Calu3 (cell line): ENCODE measurements at places on chromosomes 16 and 17. TPM values are rescaled to one million over a fixed set of nuclear protein-coding genes. Genes with fewer than 3 reads are reported as not detected.

The ZG16B gene
- 10.3 and 15.5 TPM in 2 replicates for total RNA-seq

The SPIRE2 gene
- total RNA-seq = 46.3 and 53.1 TPM in 2 replicates

The TPSD1 gene
- not detected in 2 replicates for total RNA-seq

GRCh38 chr16:60727851-60728250 lies 1308.4 kb downstream of the CDH8 start:
- DNase-seq = no peak

DNA sequence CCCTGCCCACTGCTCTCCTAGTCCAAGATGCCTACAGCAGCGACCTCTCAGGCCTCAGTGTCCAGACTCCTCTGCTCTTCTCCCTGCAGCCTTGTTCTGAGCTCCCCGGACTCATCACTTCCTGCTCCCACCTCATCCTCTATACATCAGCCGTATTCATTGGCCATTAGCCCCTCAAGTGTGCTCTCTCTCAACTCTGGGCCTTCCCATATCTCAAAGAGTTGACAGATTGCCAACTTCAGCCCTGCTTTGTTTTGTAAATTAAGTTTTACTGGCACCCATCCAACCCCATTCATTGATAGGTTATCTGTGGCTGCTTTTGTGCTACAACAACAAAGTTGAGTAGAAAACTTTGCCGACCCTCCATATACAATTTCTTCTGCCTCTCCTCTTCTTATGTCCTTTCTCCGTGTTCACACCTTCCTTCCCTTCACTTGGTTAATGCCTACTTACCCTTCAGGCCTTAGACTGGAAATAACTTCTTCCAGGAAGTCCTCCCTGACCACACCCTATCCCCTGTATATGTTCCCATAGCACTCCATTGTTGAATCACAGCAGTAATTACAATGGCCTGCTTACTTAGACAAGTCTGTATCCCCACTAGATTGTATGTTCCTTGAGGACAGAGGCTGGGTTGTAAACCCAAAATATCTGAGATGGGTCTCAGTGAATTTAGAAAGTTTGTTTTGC lies 63.4 kb upstream of the TANC2 start:
- no peak for DNase-seq

GRCh38 chr16:89071686-89072547 lies 21.7 kb upstream of the ACSF3 start:
- DNase-seq = no peak

DNA sequence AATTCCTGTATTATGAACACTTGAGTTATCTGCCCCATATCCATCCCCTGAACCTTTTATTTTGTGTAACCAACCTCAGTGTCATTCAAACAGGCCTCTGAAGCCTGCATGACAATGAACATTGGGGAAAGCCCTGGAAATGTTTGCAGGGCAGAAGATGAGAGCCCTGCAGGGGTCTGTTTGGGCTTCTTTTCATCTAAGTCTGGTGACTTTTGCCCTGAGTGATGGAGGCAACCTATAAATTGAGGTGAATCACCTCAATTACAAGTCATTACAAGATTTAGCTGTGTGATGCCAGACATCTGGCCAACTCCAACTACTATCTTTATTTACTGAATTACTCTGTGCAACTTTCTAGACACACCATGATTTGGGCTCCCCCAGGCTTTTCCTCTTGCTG lies 189.2 kb downstream of the MAF start:
- DNase-seq = no peak

DNA sequence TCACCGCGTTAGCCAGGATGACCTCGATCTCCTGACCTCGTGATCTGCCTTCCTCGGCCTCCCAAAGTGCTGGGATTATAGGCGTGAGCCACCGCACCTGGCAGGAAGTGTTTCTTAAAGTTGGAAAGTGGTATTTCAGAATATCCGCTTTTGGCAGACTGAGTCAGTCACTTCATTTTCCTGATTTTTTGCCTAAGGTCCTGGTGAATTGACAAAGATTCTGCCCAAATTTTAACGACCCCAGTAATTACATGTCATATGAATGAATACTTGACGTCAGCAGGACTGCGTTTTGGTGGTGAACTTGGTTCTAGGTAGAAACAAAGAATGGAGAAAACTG lies 4.5 kb upstream of the BRCA1 start:
- DNase-seq = no peak

DNA sequence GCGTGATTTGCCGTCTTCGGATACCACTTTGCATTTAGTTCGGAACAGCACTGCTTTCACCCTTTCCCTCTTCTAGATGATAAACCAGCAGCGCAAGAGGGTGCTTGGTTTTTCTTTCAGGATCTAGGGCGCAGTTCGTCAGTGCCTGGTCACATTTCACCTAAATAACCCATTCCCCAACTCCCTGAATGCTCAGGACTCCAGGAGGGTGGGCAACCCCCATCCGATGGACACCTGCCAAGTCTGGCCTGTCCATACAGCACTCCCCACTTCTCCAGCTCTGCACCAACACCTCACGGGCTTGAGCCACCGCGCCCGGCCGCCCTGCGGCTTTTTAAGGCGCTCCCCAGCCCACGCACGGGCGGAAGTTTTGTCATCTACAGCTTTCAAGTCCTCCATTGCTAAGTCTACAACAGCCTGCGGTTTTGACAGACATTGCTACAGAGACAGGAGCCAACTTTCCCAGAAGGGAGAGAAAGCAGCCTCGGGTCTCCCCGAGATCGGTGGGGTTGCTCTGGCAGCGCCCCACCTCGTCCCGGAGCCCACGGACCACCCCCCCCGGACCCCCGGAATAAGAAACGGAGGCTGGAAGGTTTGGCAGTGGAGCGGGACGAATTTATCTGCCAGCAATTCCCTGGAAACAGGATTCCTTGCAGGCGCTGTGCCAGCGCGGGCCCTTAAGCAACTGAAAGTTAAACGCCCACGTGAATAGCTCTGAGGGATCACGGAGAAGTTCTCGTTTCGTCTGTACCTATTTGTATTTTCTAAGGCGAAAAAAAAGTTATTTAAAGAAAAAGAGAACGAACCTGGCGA lies 38.6 kb upstream of the SLFN13 start:
- peak; percentile 16 for DNase-seq

- DNase-seq = no peak
These were observed 12.5 kb downstream of the TOM1L2 start for GRCh38 chr17:17959520-17960361.

GRCh38 chr16:67185651-67186134 lies 1.9 kb upstream of the MATCAP1 start:
- DNase-seq = no peak
